Psoas muscle (tissue), 8 donors: ENCODE measurements at places on chromosomes 6 and 20.

DNA sequence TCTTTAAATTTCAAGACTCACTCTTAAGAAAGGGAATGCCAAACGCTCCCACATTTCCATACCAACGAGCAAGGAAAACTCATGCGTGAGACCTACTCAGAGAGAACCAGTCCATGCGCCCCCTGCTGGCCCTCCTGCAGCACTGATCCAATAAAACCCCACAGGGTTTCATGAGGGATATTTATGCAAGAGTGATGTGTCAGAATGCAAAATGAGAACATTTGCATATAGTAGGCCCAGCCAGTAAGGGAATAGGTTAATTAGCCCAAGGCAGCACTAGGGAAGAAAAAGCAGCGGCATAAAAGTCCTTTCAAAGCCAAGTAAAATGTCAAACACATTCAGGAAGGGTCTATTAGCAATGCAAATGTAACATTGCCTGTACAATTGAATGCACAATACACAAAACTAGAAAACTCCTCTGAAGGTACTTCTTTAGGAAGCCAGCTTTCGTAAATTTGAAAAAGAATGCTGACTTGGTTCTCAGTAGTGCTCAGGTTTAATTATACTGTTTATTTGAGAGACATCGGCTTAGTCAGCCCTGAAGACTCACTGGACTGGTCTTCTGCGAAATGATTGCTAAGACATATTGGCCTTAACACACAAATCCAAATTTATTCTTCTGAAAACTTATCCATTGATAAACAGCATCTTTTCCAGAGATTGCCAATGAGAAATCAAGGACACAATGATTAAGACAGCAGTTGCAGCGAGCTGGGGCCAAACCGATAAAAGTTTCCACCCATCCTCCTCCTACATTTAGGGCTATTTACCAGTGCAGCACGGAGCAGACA lies 93.2 kb downstream of the GMPR start:
- peak; percentile 72 for DNase-seq

- DNase-seq = no peak
Observed at GRCh38 chr6:116387374-116387773, 16.6 kb downstream of the DSE start.

DNA sequence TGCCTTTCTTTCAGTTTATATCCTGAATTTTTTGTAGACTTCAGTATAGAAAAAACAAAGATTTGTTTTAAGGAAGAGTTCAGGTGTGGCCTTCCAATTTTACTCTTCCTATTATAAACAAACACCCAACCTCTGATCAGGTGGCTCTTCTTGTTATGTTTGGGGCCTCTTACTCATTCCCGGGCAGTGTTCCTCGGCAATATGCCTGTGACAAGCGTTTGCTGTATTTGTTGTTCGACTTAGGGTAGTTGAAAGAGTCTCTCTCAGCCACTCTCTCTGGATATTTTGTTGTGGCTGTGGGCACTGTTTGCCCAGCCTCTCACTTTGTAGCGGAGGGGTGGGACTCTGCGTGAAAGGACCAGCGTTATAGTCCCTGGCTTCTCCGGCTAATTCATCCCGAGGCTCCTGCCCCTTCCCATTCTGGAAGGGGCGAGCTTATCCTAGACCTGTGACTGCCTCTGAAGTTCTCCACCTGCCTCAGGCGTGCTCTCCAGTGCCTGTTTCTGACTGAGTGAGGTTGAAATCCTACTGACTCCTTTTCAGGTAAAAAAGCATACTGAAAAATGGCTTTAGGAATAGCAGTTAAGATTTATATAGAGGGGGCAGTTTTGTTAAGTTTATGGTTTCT lies 97.4 kb downstream of the PLCB4 start:
- DNase-seq = no peak

- no peak for DNase-seq
Observed at GRCh38 chr6:54778731-54779130, 67.8 kb upstream of the FAM83B start.

- no peak for DNase-seq
Observed at GRCh38 chr6:148794797-148795196, 48.0 kb downstream of the UST start.

DNA sequence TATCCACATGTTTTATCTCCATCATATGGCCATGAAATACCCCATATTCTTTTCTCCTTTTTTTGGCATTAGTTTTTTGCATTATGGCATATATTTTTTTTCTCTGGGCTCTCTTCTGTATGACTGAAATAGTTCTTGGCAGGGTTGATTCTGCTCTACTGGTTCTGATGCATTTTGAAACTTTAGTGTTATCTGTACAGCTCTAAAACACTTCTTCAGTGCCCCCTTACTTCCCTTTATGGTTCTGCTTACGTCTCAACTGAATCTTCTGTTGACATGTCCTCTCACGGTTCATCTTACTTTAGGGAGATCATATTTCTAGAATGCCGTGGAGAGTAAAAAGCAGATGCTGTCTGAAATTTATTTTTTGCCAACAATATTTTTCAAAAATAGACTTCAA lies 23.2 kb upstream of the TXNDC5 start:
- no peak for DNase-seq

GRCh38 chr20:30500829-30501440 lies 756.5 kb upstream of the DEFB115 start:
- DNase-seq = no peak

DNA sequence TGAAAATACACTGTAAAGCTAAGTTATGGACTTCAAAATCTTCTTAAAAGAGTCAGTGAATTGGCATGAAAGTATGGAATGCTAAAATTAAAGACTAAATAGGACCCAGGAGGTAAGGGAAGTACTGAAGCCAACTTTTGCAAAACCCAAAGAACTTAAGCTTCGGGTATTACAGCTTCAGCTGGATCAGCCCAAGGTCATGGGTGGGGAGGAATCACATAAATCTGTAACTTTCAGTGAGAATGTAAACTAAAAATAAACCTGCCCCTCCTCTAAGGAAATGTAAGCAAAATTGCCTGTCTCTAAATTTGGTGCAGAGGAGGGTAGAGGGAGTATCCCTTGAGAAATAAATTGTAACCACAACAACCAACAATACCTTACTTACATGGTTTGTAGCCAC lies 4.4 kb upstream of the MUC21 start:
- DNase-seq = no peak

DNA sequence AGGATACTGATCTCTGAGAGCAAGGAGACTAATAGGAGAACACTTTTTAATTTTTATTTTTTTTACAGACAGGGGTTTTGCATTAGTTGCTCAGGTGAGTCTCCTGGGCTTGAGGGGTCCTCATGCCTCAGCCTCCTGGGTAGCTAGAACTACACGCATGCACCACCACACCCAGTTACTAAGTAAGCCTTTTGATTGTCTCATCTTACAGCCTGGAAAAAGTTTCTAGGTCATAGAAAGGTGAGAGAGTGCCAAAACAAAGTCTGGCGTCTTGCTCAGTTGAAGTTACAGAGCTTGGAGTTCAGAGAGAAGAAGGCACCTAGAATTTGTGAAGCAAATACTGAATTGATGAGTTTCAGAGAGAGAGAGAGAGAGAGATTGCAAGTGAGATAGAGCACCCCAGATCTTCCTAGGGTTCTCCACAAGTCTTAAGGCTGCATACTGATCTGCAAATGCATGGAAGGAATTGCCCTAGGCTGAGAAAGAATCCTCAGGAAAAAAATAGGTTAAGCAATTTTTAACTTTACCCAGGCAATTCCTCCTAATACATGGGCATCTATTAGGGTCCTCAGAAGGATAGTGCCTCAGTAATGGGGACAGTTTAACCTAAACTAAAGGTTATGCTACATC lies 37.6 kb upstream of the PHIP start:
- no peak for DNase-seq

DNA sequence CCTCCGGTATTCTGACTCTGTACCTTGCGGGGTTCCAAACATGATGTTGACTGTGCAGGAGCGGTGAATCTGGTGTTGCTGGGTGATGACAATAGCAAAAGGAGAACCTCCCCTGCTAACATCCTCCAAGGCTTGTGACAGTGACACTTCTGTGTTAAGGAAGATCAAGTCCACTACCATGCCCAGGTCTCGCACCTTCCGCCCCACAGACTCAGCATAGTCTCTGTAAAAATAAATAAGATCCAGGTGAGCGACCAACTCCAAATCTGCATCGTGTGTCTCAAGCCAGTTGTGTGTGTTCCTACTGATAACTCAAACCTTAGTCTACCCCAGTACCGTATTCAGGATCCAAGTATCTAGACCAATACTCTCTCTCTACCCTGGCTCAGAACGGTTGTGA lies 24.8 kb downstream of the NCOA5 start:
- no peak for DNase-seq

GRCh38 chr20:63027221-63027921 lies 20.6 kb upstream of the BHLHE23 start:
- no peak for DNase-seq

DNA sequence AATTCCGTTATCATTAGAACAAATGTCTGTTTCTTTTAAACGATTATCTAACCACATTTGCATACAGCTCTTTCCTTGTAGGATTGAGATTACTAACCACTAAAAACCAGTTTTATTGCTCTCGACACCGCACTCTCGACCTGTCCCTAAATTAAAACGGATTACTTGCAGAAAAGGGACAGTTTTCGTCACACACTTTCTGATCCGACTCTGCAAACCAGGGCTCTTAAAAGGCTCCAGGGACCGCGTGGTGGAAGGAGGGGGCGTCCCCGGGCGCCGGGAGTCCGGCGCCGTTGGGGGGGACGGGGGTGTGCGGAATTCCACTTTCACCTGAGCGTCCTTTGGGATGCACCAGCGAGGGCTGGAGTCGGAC lies 731 bp downstream of the MAK start:
- DNase-seq = no peak

DNA sequence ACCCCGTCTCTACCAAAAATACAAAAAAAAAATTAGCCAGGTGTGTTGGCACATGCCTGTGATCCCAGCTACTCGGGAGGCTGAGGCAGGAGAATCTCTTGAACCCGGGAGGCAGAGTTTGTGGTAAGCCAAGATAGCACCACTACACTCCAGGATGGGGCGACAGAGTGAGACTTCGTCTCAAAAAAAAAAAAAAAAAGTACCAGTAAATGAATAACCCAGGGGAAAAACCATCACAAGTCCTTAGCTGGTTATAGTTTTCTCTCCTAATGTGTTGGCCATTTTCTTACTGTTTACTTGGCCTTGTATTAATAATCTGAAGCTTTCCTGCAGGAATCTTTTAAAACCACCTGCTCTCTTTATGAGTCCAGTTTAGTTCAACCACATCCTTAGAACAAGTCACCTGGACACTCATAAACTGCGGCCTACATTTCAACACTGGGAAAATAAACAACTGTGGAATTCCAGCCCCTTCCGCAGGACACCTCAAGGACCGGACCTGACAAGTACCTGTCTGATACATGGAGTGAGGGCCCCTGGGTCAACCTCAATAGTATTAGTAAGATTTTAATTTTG lies 102.6 kb downstream of the ATP9A start:
- no peak for DNase-seq

DNA sequence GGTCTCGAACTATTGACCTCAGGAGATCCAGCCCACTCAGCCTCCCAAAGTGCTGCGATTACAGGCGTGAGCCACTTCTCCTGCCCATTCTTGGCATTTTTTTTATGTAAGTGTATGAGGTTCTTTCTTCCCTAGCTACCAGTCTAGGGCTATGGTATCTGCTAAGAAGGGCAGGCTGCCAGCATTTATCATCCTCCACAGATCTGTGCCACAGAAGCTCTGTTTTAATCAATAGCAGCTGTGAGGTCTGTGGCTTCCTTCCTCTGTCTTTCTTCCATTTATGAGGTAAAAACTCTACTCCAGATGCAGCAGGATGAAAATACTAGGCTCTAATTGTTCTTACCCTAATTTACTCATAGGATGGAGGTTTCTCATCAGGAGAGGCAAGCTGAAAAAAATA lies 1382.4 kb upstream of the ADGRB3 start:
- DNase-seq = no peak

- DNase-seq = no peak
Observed at GRCh38 chr6:159325476-159325875, 156.3 kb downstream of the FNDC1 start.
